Nephron progenitor cell (in vitro differentiated cells): ENCODE measurements at places on chromosomes 13 and 19.

DNA sequence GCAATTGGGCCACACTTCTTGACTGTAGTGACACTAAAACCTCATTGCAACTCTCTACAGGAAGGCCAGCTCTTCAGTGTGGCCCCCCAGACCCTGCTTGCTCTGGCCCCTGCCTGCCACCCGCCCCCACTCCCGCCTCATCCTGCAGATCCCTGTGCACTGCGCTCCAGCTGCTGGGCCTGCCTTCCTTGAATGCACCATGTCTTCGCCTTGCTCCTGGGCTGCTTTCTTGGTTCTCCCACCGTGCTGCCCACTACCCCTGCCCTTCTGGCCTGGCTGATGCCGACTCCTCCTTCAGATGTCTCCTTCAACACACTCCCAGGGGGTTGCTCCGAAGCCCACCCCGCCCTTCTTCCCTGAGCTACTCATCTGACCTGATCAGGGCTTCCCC is 98.2 kb downstream of the SIPA1L3 start:
- no peak for DNase-seq

GRCh38 chr19:53424968-53425597 is 6.7 kb upstream of the ZNF761 start:
- peak; percentile 83 for DNase-seq

DNA sequence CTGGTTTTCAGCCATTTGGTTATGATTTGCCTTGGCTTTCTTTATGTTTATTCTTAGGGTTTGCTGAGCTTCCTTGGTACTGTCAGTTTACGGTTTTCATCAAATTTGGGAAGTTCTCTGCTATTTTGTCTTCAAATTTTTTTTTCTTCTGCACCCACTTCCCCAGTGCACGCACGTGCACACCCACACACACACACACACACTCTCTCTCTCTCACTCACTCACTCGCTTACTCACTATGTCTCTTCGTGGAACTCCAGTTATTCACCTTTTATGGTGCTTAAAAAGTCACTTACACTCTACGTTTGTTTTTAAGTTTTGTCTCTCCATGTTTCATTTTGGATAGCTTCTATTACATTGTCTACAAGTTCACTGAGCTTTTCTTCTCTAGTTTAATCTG is 7.1 kb downstream of the AKAP11 start:
- DNase-seq = no peak

DNA sequence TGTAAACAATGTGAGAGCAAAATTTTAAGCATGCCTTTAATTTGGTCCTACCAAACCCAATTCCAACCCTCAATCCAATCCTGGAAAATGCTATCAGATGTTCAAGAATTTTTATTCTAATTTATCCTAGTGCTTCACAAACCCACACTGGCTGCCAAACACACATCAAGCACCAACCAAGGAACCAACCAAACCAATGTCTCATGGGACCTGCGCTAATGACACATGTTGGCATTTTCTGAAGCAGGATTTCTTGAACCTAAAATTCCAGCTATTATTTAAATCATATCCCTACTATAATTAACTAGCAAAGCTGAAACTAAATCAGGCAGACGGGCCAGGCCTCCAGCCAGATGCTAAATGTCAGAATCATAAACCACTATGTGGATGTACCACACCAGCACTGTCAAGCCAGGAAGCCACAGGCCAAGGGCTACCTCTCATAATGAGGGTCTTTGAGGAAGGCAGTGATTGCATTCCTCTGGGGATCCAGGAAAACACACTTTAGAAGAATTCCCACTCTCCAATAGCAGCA is 5.8 kb downstream of the LATS2 start:
- DNase-seq = no peak

- DNase-seq = no peak
Measured at GRCh38 chr19:3785451-3785937, 687 bp downstream of the MATK start.

DNA sequence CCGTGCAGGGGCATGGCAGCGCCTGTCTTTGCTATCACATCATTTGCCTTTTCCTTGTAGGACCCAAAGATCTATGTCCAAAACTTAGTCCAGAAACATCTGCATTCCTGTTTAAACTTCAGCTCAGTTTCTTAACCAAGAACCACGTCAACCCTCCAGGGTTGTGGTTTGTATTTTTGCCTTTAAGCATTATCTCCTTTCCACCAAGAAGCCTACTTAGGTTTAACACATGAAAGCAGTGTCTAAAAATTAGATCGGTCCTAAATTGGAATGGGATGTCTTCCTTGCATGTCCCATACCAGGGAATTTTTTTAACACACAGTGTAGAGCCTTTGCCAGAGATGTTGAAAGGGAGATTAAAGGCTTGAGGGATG is 38.8 kb downstream of the DHRS12 start:
- DNase-seq = no peak

- DNase-seq = no peak
Measured at GRCh38 chr19:19805480-19805879, 16.1 kb downstream of the ZNF506 start.

GRCh38 chr13:46896341-46897137 is at the start of gene HTR2A:
Gene HTR2A (minus strand): TSS chr13:46897053. CDS start chr13:46895906, 1,147 bp downstream.
- peak; percentile 36 for DNase-seq

DNA sequence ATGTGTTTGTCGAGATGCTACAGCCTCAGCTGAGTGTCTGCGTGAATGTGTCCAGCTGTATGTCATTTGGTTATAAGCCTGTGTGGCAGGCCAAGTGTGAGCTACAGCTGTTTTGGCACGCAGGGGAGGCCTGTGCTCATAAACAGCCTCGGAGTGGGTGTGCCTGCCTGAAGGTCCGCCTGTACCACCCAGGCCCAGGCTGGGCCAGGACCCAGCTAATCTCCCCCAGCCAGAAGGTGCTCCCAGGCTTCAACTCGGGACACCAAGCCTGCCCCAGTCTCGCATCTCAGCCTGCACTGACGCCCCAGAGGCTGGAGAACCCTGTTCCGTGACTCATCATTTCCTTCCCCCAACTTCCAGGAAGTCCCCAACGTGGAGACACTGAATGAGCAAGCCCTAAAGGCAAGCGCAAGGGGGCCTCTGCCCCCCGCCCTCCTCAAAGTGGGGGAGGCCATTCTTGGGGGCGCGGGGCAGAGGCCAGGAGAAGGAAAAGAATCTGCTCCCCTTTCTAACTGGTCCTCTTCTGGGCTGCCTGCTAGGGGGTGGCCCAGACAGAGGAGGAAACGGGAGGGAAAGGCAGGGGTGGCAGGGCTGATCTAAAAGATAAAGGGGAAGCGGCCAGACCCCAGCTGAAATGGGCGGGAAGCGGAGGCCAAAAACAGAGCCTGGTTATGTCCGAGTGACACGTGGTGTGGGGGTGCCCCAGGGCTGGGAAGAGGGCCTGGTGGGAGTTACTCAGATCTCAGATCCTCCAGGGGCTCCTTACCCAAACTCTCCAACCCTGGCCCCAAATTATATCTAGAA is 2.0 kb downstream of the SLC1A5 start:
- peak; percentile 41 for DNase-seq

DNA sequence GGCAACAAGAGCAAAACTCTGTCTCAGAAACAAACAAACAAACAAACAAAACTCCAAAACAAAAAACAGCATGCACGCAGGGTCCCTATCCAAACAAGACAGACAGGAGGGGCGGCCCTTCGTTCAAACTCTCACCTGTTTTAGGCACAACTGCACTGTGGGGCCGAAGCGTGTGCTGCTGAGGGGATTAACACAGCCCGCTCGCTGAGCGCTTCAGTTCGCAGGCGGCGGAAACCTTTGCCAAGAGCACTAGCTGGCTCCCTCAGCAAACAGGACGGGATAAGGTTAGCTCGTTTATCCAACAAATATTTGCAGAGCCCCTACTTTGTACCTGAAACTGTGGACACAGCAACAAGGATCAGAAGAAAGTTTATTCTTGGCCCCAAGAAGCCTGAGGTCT is 1.6 kb upstream of the ADPRHL1 start:
- DNase-seq = no peak
